ENCODE measurements at places on chromosomes 5 and 9. TPM values are rescaled to one million over a fixed set of nuclear protein-coding genes. Genes with fewer than 3 reads are reported as not detected.

GRCh38 chr9:18368206-18368605 lies 105.7 kb upstream of the ADAMTSL1 start:
- DNase-seq: no peak

The PFN3 gene
- not detected for total RNA-seq

DNA sequence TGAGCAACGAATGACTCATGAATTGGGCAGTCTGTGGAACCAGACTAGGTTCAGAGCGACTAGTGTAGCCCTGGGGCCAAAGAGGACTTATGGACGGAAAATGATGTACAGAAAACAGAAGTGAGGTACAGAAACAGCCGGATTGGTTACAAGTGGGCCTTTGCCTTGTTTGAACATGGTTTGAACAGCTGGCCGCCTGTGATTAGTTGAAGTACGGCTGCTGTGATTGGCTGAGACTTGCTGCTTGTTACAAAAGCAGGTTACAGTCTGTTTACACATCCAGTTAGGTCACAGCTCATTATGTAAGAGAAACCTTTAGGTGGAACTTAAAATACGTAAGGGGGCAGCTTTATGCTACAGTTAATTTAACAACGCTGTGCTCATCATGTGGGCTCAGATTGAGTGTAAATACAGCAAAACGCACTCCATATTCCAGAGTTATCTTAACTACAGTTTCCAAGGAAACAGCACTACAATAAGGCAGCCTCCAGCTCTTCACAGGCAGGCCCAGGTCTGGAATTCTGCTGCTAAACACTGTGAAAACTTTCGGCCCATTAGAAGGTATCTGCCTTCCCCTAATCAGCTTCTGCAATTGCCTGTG lies 6.5 kb downstream of the AMACR start:
- no peak for DNase-seq

The MARVELD2 gene
- total RNA-seq: not detected

The PRDM9 gene
- not detected for total RNA-seq

The CCL27 gene
- total RNA-seq: not detected

DNA sequence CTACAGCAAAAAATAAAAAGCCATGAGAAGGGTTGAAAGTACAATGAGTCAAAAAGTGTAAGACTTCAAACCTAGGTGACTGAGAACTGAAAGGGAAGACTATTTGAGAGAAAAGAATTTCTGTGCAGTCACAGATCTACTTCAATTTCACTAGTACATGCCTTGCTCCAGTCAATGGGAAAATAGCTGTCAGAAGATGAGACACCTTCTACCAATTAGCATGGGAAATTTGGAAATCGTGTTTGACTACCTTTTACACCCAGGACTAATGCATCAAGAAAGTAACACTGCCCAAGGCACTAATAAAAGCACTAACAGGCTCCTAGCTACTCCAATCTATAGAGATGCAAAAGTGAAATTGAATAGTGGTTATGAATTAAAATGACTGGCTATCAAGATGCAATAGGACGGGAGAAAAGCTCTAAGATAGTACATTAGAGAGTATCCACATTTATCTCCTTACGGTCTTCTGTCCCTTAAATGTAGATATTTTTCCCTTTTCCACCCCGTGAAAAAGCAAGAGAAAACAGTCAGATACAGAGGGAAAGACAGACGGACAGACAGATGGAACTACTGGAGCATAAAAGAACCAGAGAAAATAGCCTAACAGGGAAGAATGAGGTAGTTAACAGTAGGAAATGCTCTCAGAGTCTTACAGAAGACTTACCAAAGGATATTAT lies 15.2 kb downstream of the ERP44 start:
- DNase-seq: no peak

GRCh38 chr9:77916820-77917219 lies 114.8 kb downstream of the GNAQ start:
- no peak for DNase-seq

GRCh38 chr9:128642675-128643245 lies 13.9 kb downstream of the DYNC2I2 start:
- DNase-seq: no peak

The IFNE gene
- not detected for total RNA-seq

The PIP5K1B gene
- not detected for total RNA-seq

- DNase-seq: no peak
Observed at GRCh38 chr9:135488013-135488330, 8.4 kb downstream of the PPP1R26 start.

DNA sequence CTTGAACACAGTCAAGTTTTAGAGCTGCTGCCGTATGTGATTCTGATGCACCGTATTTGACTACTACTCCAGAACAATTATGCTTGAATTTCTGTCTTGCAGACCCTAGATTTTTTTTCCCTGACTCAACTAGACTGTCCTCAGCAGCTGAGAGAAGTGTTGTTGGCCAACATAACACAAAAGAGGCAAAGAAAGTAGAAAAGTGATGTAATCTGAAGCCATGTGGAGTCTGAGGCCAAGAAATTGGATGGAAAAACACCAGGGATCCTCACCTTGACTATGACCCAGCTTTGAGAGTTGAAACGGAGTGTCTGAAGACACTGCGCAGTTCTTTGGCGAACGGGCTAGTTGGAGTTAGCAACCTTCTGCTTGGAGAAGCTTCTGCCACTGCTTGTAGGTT lies 36.3 kb upstream of the FGF1 start:
- DNase-seq: no peak

DNA sequence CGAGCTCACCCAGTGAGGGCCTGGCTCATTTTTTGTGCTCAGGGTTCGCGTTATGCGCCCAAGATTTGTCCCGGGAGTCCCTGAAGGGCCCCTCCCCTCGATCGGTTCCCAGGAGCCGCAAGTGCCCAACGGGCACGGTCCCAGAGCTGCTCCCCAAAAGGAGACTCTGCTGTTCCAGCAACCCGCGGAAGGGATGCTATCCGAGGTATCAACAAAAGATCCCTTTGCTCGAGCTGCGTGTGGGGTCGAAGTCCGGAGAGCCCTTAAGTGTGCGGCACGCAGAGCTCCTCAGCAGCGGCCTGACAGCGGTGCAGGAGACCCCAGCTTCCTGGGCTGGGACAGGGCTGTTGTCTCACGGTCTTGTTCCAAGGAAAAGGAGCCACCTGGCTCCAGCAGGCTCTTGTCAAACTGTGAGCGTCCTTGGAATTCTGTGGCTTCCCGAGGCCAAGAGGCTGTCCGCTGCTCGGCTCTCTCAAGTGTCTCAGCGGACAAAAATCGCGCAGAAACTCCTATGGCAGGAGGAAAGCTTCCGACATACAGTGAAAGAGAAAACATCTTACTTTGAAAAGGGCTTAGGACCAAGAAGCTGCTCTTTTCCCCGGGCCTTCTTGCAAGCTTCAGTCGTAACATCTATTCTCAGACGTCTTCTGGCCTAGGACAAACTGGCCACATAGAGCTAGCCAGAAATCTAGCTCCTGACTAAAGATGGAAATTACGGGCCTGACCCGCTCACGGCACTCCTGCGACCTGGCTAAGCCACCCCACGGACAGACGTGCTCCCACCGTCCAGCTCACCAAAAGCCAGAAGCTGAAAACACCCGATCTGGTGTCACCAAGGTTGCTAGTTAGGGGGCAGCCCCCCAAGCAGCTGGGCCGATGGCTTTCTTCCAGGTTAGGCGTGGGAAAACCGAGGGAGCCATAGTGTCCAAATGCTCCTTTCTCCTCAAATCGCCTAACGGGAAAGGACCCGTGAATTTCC lies 2.6 kb upstream of the FOXB2 start:
- DNase-seq: no peak

- no peak for DNase-seq
Observed at GRCh38 chr5:153670101-153670500, 179.6 kb downstream of the GRIA1 start.

The TEK gene
- total RNA-seq: 7.6 TPM

- DNase-seq: no peak
Observed at GRCh38 chr5:112732131-112732530, 5.6 kb upstream of the APC start.

GRCh38 chr9:995781-996180 lies 19.3 kb downstream of the DMRT3 start:
- DNase-seq: peak; percentile 80

The FAM163B gene
- not detected for total RNA-seq

DNA sequence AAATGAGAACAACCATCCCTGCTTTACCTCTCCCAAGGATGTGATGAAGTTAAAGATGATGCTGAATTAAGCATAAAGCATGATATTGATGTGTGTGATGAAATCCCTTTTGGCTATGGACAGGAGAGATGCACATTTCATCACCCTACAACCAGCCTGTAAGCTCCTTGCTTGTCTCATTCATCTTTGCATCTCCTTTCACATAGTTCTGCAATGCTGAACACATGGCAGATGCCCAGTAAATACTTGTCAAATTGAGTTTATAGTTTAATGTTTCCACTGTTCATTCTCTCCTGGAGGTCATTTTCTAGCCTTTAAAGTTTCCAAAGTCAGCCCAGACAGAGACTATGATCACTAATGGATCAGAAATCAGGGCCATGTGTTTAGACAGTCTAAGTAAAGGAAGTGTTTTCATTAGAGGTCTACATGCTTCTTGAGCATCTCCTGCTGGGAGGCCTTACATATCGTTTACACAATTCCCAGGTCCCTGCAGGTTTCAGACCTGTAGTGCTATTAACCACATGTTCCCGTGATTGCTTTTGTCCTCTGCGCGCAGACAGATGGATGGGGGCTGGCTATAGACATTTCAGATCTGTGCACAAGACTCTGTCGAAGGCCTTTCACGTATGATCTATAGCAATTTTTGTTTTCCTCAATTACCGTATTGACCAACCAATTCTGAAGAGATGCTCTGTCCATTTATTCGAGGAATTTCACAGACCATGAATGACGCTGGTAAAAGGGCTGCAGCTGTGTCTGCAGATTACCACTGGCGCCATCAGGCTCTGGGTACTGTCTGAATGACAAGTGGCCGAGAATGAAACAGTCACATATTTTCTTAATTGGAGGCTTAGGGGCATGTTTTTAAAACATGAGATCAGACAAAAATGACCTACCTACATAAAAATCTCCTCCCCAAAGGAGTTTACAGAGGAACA lies 49.0 kb upstream of the CKMT2 start:
- no peak for DNase-seq

DNA sequence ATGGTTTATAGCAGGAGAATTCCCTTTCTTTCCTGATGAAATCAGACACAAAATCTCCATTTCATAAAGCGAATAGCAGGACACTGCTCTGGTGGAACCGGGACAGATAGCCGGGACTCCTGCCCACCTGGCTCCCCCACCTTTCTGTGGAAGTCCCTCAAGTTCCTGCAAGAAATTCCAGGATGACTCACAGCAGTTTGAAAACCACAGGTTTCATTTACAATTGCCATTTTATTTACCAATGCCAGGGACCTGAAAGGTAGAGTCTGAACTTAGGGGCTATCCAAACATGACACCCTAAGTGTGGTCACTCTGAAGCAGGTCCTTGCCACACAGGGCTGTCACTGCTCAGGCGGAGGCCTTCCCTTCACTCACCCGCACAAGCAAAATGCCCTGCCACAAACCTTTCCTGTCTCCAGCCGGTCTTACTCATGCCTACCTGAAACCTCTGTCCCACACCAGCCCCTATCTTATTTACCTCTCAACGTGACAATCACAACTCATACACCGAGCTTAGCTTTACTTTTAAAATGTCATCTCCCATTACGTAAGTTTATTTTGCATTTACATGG lies 63.3 kb upstream of the TAF1L start:
- no peak for DNase-seq

DNA sequence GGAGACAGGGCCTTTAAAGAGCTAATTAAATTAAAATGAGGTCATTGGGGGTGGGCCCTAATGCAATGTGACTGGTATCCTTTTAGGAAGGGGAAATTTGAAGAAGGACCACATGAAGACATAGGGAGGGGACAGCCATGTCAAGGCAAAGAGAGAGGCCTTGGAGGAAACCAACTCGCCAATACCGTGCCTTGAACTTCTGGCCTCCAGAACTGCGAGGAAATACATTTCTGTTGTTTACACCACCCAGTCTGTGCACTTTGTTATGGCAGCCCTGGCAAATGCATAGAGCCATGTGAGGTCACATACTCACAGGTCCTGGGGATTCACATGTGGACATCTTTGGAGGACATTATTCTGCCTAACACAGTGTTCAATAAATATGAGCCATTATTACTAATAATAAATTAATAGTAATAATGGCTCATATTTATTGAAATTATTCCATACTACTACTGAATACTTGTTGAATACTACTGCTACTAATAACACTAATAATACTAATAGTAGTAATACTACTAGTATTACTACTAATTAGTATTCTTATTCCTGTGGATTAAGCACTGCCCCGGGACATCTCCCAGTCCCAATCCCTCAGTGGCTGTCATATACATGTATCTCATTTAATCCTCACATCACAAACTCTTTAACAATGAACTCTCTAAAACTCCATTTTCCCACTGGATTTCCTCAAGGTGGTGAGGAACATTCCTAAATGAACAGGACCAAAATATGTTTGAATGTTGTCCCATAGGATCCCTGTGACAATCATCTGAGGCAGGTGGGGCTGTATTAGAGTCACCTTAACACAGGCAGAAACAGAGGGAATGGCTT lies 8.4 kb downstream of the TRAF1 start:
- no peak for DNase-seq

- peak; percentile 64 for DNase-seq
Observed at GRCh38 chr9:109812818-109813281, 32.9 kb downstream of the PALM2AKAP2 start.

- DNase-seq: no peak
Observed at GRCh38 chr5:106014262-106014661, 1656.5 kb downstream of the EFNA5 start.

GRCh38 chr5:1118231-1118698 lies 6.4 kb upstream of the SLC12A7 start:
- peak; percentile 80 for DNase-seq

DNA sequence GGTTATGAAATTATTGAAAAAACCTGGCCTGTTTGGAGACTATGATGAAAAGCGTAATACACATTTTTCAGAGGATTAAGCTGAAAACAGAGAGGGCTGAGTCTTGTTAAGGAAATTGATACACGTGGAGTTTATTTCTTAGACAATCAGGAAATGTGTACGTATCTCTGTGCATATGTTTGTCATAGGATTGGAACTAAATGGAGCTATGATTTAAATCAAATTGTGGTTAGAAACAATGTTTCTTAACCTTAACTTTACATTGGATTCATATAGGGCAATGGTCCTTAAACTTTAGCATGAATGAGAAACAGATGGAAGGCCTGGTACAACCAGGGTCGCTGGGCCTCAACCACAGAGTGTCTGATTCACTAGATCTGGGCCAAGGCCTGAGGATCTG lies 451.6 kb downstream of the CDH18 start:
- DNase-seq: no peak

DNA sequence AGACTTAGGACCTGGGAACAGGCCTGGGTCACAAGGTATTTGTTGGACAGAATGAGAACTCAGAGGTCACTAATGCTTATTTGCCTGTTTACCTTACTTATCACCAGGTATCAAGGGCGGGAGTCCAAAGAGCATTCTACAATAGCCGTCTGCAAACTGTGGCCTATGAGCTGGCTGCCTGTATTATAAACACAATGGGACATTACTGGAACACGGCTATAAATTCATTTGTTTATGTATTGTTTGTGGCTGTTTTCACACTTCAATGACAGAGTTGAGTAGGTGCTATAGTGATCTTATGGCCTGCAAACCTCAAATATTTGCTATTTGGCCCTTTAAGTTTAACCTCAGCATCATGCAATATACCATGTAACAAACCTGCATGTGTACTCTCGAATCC lies 76.6 kb upstream of the ASTN2 start:
- no peak for DNase-seq

The F2RL2 gene
- 0.59 TPM for total RNA-seq

The PITX1 gene
- total RNA-seq: 43.7 TPM

GRCh38 chr5:140111011-140111858 lies 2.7 kb upstream of the PURA start:
- DNase-seq: no peak

All from A172 (cell line).